ENCODE measurements at places on chromosomes 5 and 9.

GRCh38 chr5:134561871-134562296, 36.4 kb downstream of the JADE2 start:
- DNase-seq, result no peak

- DNase-seq, result no peak
Measured at GRCh38 chr5:140633021-140633471, at the start of gene CD14. Gene CD14 (minus strand): TSS chr5:140633175. CDS start chr5:140633071, 104 bp downstream.

- no peak for DNase-seq
Measured at GRCh38 chr5:106522296-106522695, 1148.4 kb downstream of the EFNA5 start.

DNA sequence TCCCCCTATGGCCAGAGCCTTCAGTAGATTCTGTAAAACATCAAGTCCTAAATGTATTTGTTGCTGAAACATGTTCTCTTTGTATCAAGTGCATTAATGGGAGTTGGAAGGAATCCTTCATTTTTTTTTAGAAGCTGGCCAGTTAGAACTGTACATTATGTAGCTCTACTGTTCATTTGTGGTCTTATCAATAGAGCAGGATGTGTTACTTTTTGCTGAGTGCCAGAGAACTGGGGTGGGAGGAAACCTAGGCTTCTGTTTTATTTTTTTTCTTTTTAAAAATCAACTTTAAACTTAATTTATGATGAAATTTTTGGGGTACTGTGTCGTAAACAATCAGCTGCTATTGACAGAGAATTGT, 5.1 kb downstream of the PIP5K1B start:
- no peak for DNase-seq

DNA sequence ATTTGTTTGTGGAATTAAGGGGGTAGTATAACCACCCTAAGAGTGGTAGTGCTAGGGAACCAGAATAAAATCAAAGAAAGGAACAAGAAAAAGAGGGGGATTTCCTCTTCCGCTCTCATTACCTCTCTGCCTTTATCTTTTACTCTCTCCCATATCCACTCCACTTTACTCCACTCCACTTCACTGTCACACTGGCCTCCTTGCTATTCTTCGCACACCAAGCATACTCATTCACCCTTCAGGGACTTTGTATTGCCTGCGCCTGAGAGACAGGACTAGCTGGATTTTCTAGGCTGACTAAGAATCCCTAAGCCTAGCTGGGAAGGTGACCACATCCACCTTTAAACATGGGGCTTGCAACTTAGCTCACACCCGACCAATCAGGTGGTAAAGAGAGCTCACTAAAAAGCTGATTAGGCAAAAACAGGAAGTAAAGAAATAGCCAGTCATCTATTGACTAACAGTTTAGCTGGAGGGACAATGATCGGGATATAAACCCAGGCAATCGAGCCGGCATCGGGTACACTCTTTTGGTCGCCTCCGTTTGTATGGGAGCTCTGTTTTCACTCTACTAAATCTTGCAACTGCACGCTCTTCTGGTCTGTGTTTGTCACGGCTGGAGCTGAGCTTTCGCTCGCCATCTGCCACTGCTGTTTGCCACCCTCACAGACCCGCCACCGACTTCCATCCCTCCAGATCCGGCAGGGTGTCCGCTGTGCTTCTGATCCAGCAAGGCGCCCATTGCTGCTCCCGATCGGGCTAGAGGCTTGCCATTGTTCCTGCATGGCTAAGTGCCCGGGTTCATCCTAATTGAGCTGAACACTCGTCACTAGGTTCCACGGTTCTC, 121.8 kb downstream of the FAM170A start:
- DNase-seq, result no peak

DNA sequence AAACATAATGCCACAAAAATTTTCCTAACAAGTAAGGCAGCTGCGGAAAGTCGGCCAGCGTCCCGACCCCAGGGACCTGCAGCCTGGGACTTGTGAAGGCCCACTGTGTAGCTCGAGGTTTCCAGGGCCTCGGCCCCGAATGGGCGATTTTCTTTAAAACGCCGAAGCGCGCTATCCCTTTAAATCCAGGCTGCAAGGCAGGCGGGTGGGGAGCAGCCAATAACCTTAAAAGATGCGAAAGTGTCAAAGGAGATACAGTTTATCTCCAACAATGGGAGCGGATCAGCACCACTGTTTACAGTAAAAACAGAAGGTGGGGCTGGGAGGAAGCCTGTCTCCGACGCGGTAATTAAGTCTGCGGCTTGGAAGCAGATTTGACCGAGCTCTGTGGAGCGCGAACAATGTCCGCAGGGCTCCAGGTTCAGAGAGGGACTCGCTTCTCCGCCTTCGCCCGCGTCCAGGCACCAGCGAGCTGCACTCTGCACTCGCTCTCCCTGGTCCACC, 1.7 kb upstream of the ZSWIM6 start:
- DNase-seq, result no peak

DNA sequence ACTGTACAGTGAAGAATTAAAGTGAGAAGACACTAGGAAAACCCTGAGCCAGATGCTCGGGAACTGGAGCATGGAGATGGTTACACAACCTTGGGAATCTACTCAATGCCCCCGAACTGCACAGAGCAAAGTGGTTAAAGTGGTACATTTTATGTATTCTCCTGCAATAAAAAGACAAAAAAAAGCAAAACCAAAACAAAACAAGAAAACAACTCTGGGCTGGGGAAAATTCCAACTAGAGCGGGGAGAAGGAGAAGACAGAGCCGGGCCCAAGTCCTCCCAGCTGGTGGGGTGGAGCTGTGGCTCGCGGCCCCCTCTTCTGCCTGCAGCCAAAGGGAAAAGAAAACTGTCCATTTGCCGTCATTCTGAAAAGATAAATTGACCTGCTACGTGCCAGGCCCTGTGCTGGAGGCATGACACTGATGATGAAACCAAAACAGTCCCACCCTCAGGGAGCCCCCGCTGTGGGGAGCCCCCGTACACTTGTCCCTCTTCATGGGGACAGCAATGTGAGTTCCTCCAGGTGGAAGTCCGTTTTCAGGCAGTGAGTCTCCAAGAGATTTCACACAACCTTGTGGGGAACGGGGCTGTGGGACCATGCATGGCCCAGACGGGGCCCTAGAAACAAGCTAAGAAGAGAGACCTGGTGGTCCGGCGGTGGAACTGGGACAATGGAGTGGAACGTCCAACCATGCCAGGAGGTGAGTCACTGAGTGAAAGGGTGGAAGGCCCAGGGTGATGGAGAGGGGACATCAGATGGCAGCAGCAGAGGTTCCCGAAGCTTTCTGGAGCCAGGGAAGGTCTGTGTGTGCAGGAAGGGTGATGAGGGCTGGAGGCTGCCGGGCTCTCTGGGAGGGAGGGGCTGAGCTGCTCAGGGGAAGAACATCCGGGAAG, 114.8 kb upstream of the COL5A1 start:
- no peak for DNase-seq

GRCh38 chr5:40276426-40277102, 403.2 kb upstream of the PTGER4 start:
- DNase-seq, result no peak

- DNase-seq, result no peak
Measured at GRCh38 chr9:13952906-13953305, 361.0 kb downstream of the NFIB start.

DNA sequence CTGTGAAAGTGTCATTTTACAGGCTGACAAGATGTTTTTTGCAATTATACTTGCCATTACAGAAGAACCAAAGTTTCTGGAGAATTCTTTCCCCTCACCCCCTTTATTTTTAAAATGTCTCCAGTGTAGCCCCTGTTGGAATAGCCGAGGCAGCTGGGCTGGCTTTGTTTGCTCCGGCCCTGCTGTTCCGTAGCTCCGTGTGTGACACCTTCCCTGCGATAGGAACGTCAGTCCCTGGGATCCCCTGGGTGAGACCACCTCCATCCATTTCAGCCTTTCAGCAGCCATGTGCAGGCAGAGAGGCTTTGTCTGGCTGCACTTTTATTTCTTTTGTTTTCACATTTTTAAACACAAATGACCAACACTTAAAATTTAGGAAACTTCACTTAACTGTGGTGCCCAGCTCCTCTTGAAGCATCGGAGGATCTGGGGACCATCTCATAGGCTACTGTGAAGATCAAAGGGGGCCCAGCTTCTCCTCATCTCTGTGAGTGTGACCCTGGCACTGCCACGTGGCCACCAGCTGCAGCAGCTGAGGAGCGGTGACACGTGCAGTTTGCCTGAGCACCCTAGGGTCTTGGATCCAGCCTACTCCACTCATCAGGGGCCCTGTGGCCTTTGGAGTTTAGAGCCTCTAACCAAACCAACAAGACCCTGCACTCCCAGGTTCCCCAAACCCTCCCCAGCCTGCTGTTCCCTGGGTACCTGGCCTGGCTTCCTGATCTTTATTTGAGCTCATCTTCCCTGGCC, 125.7 kb upstream of the RAPGEF1 start:
- no peak for DNase-seq

DNA sequence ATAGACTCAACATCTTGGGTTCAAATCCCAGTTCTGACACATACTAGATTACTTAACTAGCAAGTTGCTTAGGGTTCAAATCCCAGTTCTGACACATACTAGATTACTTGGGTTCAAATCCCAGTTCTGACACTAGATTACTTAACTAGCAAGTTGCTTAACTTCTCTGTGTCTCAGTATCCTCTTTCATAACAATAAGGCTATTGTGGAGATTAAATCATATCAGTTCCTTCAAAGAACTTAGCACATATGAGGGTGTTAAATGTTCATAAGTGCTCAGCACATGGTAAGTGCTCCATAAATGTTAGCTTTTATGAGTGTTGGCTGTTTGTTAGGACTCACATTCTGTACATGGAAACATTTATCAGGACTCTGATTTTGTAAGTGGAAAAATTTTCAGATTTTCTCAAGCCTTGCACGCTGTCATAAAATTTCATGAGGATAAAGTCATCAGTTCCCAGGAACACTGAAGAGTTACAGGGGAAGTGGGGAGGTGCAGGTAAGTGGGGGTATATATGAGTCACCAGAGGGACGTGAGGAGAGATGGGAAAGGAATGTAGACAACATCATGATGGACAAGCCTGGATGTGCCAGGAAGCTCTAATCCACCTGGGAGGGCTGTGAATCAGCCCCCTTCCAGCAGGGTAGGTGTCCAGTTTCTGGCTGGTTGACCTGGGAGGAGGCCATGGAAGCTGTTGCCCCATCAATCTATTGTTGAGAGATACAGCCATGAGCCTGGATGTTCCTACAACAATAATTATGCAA, 532.2 kb upstream of the WWC1 start:
- DNase-seq, result no peak

GRCh38 chr9:108834959-108835665, 20.7 kb downstream of the ACTL7B start:
- DNase-seq, result no peak

DNA sequence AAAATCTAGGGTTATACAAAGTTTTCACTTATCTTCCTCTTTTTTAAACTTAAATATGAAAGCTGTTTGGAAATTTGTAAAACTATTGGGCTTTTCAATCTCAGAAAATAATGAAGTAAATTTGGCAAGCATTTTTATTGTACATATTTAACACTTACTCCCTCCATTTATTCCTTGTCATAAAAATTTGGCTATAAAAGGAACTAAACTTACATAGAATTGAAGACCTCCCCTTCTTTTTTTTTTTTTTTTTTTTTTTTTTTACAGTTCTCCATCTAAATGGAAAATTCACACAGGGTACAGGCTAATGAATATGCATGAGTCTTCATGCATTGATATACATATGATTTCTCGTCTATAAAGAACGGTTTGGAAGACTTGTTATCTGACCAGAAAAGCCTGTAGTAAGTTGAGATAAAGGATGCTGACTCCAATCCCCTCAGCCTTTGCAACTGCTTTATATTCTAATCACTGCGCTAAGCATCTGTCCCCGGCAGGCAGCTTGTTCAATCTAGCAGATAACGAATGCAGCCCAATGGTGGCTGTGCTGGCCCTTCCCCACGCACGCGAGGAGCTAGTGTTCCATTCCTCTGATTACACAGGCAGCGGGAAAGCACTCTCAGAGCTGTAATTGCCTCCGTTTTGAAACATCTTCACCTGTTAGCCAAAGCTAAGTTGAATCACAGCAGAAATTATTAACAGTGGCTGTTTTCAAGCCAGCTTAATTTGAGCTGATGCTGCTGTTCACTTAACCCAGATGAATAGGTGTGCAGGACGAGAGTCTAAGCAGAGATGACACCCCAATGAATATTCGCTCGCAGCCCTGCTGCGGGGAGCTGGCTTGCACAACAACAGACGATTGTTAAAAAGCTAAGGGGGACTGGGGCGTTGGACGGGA, 453.8 kb upstream of the ZNF608 start:
- no peak for DNase-seq

GRCh38 chr5:159851053-159851452, 65.2 kb upstream of the ADRA1B start:
- no peak for DNase-seq

GRCh38 chr5:37272511-37272910, 23.3 kb upstream of the CPLANE1 start:
- no peak for DNase-seq

DNA sequence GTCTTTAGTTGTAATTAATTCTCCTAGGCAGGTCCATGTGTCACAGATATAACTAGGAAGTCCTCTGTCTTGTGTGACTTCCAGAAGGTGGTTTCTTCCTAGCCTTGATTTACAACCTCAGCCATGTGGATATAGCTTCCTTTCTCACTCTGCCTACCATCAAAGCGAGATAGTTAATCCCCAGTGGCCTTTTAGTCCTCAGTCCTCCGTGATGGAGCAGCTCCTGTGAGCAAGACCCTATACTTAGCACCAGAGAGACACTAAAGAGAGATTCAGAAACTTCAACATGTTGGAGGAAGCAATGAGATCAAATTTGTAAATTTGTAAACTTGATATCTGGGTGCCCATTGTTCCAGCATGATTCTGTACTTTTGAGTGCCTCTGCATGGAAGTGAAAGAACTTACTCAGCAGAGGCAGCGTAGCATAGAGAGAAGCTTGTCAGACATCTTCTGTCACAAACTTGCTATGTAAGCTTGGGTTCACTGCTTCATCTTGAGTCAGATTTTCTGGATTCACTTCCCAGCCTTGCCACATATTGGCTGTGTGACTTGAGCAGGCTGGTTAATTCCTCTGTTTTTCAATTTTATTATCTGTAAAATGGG, 170.2 kb upstream of the NR3C1 start:
- DNase-seq, result no peak

DNA sequence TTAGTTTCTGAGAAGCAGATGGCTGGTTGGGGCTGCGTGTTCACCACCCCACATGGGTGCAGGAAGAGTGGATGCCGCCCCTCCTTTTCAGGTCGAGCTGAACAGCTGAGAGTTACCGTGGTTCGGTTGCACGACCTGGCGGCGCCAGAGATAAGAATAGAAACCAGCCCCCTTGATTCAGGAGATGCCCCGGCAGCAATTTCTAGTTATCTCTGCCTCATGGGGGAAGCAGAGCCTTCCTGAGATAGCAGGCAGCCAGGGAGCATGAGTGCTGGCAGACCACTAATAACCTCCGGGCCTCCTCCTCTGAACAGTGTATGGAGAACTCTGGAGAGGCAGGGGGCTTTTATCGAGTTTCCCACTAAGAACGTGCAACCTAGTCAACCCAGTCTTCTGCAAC, 177.8 kb downstream of the NSG2 start:
- no peak for DNase-seq

- DNase-seq, result no peak
Measured at GRCh38 chr9:6714176-6714575, 43.6 kb upstream of the KDM4C start.

All from stimulated activated CD4-positive, alpha-beta T cell treated with anti-CD3 and anti-CD28 coated beads, Interleukin-15, amount 100 ng/mL, for 48 hours (primary cell).